KBM-7 (cell line): ENCODE measurements at places on chromosomes 7 and 10.

- peak; percentile 29 for DNase-seq
Measured at GRCh38 chr7:45089341-45089891, 647 bp upstream of the NACAD start.

DNA sequence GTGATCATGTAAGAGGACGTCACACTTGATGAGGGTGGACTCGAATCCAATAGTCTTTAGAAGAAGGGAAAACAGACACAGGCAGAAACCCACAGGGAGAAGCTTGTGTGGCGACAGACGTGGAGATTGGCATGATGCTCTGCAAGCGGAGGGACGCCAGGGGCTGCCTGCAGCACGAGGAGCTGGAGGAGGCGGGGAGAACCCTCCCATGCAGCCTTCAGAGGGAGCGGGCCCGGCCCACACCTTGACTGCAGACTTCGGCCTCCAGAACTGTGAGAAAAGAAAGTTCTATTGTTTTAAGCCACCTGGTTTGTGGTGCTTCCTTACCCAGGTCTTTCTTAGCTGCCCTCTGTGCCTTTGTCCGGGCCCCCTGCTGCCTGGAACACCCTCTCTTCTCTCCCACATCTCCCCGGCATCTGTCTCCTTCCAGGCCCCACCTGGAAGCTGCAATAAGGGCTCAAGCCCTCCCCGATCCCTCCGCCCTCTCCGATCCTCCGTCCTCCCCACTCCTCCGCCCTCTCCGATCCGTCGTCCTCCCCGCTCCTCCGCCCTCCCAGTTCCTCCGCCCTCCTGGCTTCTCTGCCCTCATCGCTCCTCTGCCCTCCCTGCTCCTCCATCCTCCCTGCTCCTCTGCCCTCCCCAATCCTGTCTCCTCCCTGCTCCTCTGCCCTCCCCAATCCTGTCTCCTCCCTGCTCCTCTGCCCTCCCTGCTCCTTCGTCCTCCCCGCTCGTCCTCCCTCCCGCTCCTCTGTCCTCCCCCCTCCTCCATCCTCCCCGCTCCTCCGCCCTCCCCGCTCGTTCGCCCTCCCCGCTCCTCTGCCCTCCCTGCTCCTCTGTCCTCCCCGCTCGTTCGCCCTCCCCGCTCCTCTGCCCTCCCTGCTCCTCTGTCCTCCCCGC lies 17.4 kb upstream of the PRKAG2 start:
- DNase-seq, result no peak

DNA sequence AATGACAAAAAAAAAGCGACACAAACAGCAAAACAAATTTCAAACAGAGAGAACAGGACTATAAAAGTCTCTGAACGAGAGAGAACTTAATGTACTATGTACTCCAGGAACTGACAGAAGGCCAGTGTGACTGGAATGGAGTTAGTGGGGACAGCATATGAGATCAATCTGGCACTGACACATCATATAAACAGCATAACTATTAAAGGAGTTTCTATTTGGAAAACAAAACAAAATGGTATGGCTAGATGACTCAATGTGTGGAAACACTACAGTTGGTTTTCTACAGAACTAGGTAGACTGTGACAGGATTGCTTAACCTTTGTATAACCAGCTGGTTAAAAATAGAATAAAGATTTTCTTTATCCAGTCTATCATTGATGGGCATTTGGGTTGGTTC lies 232.9 kb upstream of the KAT6B start:
- DNase-seq, result no peak

DNA sequence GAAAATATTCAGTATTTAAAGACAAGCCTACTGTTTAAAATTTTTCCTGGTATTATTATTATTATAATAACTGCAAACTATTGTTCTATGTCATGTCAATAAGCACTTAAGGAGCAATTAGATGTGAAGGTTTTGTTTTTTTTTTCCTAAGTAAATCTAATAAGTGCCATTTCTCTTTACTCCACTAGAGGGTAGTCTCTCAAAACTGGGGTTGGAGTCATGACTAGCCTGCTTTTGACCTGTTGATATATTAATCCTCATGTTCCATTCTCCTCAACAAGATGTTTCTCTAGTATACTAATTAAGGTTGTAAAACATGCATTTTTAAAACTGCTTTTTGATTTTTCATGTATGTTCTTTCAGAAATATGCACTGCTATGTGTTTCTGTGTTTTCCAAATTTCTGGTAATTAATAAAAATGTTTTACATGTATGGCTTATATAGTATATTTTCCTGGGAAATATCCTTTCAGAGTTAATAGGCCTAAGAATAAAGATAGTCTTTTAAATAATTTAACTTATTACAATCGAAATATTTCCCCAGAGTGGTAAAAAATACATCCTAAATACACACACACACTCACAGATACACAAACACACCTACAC lies 1.0 kb upstream of the LRRN3 start:
- peak; percentile 76 for DNase-seq

GRCh38 chr7:157903710-157904109 lies 566.9 kb downstream of the DNAJB6 start:
- DNase-seq, result no peak

GRCh38 chr10:127925471-127926207 lies 18.7 kb downstream of the PTPRE start:
- DNase-seq, result no peak

GRCh38 chr10:58919927-58920654 lies 256.4 kb upstream of the PHYHIPL start:
- no peak for DNase-seq

GRCh38 chr7:31061185-31061584 lies 9.1 kb downstream of the ADCYAP1R1 start:
- no peak for DNase-seq

DNA sequence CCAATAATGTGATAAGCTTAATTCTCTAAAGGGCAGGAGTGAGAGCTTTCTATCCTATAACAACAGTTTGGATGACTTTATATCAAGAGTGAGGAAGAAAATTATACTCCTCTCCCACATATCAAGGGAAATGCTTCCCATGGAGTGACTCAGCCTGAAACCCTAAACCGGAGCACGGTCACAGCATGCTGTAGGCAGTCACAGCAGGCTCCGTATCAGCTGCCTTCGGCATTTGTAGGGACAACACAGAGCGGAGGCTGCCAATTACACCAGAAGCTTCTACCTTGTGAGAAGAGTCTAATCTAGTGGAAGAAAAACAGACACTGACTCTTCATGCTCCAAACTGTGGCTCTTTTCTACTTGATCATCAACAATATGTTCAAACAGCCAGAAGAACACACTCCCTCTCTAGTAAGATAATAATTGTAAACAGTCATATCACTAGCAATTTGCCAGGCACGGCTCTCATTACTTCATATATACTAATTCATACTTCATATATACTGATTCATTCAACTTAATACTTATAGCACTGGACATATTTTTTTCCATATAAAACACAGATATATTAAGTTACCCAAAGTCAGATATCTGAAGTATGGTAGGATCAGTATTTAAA lies 65.9 kb downstream of the DGKB start:
- DNase-seq, result no peak

DNA sequence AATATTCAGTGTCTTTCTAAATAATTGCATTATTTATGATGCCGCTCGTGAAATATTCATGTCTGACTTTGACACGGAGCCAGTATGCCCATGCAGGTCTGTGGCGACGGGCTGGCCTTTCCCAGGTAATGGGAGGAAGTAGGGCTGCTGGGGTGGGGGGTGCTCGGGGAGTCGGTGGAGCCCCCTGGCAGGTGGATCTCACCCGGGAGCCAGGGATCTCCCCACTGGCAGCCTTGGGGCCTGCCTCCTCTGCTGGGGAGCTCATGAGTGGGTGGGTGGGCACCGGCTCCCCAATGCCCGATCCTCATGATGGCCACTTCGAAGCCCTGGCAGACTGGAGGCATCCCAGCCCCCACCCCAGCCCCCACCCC lies 52.8 kb downstream of the PWWP2B start:
- no peak for DNase-seq

- DNase-seq, result no peak
Measured at GRCh38 chr10:128070161-128070560, 56.1 kb downstream of the MKI67 start.

DNA sequence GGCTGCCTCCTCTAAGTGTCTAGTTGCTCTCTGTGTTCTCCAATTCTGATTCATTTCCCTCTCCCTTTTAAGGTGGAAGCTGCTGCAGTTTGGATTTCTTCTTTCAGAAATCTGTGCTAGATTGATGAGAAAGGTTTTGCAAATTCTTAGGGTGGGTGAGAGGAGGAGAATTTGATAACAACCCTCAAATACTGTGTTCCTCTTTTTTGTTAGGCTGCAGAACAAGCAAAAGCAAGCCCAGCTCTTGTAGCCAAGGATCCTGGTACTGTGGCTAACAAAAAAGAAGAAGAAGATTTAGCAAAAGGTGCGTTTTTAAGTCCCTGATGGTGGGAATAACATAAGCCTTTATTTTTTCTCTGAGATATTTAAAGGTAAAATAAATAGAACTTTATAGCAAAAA lies 49.1 kb downstream of the STAM start:
- peak; percentile 53 for DNase-seq

GRCh38 chr10:75002967-75003594 lies 108.4 kb upstream of the SAMD8 start:
- DNase-seq, result no peak

DNA sequence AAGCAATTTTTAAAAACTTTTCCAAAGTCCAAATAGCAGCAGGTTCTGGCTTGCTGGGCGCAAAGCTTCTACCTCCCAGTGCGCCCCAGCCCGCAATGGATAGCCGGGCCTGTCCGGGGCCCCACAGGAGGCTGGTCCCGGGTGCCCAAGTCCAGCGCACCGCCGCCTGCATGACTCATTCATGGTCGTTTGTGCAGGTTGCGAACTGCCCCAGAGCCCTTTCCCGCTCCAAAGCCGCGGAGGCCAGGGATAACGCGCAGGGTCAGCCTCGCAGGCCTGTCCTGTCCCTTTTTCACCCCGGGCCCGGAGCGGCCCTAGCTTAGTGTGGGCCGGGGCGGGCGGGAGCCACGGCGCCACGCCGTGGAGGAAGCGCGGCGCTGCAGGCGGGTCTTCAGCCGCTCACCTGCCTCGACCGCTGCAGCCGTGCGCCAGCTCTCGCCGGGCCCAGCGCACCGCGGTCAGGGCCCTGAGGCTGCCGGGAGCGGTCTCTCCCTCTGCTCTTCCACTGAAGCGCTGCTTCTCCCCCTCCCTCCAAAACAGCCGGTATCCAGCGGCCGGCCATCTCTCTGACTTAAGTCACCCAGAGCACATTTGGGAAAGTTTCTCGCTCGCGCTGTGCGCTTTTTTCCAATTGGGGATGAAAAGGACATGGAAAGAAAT lies 1.7 kb upstream of the EGR2 start:
- peak; percentile 82 for DNase-seq

DNA sequence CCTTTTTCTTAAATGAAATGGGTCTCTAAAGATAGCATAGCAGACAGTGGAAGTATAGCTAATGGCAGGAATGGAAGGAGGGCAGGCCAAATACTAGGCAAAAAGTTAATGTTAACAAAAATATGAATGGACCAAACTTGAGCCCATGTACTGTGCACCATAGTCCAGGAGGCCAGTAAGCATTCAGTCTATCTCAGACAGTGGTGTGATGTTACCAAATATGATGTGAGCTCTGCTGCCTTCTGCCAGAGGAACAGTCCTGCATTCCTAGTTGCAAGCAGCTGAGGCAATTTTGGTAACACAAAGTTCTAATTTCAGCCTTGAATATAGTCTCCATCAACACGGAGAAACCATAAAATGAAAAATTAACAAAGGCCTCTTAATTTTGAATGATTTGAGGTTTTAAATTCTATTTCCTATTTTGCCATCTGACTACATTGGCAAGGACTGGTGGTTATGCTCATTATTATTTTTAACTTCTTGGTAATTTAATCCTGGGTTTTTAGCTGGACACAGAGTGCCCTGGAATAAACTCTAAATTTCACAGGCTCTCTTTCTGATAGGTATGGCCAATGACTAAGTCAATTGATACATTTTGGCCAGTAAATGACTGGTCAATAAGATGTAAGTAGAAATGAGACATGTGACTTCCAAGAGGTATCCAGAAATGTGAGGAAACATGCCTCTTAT lies 317.0 kb upstream of the MYO3A start:
- DNase-seq, result no peak

- no peak for DNase-seq
Measured at GRCh38 chr7:28726555-28726954, 231.6 kb downstream of the TRIL start.
